Pulmonary artery endothelial cell (primary cell): ENCODE measurements at places on chromosomes 1 and 21. TPM values are rescaled to one million over a fixed set of nuclear protein-coding genes. Genes with fewer than 3 reads are reported as not detected.

TNFRSF9 gene
- 0.20 and 1.9 TPM in 2 replicates for total RNA-seq

MR1 gene
- total RNA-seq, result 3.7 and 5.5 TPM in 2 replicates

RUNX3 gene
- total RNA-seq, result under 0.01 TPM in 1 of 2 replicates, not detected in the other

CD5L gene
- not detected in 2 replicates for total RNA-seq

NEK2 gene
- total RNA-seq, result 19.7 and 45.8 TPM in 2 replicates

CCDC185 gene
- total RNA-seq, result not detected in 2 replicates

SLC30A2 gene
- total RNA-seq, result not detected in 2 replicates

AGT gene
- total RNA-seq, result 0.04 TPM in 1 of 2 replicates, not detected in the other

C1orf226 gene
- 0.79 and 1.4 TPM in 2 replicates for total RNA-seq

MATN1 gene
- total RNA-seq, result not detected in 2 replicates

KDF1 gene
- total RNA-seq, result not detected in 2 replicates

CHRM3 gene
- 1.6 TPM in 1 of 2 replicates, not detected in the other for total RNA-seq

CNKSR1 gene
- total RNA-seq, result not detected in 2 replicates

EXTL1 gene
- not detected in 2 replicates for total RNA-seq

ASTN1 gene
- under 0.01 TPM in 1 of 2 replicates, not detected in the other for total RNA-seq

ACKR1 gene
- 0.86 TPM in 1 of 2 replicates, not detected in the other for total RNA-seq

RGSL1 gene
- not detected in 2 replicates for total RNA-seq

PHLDA3 gene
- total RNA-seq, result 55.1 and 59.9 TPM in 2 replicates

LHX4 gene
- under 0.01 TPM in 1 of 2 replicates, not detected in the other for total RNA-seq

SPRR2B gene
- not detected in 2 replicates for total RNA-seq

TFF2 gene
- not detected in 2 replicates for total RNA-seq

TNN gene
- total RNA-seq, result not detected in 2 replicates

CFAP45 gene
- total RNA-seq, result 0.32 and 1.4 TPM in 2 replicates

ZBTB8A gene
- total RNA-seq, result 6.9 and 10.4 TPM in 2 replicates

AMY1B gene
- not detected in 2 replicates for total RNA-seq

RPE65 gene
- total RNA-seq, result not detected in 2 replicates

SPRR2A gene
- not detected in 2 replicates for total RNA-seq

EPHB2 gene
- 62.0 and 88.5 TPM in 2 replicates for total RNA-seq

S100A5 gene
- total RNA-seq, result not detected in 2 replicates

ACP6 gene
- 2.6 and 5.9 TPM in 2 replicates for total RNA-seq

CDC20 gene
- 69.2 and 189 TPM in 2 replicates for total RNA-seq

GUCA2A gene
- total RNA-seq, result not detected in 2 replicates

LRRC53 gene
- not detected in 2 replicates for total RNA-seq

SUSD4 gene
- total RNA-seq, result not detected in 2 replicates

IRF6 gene
- total RNA-seq, result 18.4 and 24.3 TPM in 2 replicates
